GDM1 (cell line): ENCODE measurements at places on chromosomes 7 and 10.

- DNase-seq: no peak
Observed at GRCh38 chr7:134766779-134767519, 12.5 kb upstream of the CALD1 start.

DNA sequence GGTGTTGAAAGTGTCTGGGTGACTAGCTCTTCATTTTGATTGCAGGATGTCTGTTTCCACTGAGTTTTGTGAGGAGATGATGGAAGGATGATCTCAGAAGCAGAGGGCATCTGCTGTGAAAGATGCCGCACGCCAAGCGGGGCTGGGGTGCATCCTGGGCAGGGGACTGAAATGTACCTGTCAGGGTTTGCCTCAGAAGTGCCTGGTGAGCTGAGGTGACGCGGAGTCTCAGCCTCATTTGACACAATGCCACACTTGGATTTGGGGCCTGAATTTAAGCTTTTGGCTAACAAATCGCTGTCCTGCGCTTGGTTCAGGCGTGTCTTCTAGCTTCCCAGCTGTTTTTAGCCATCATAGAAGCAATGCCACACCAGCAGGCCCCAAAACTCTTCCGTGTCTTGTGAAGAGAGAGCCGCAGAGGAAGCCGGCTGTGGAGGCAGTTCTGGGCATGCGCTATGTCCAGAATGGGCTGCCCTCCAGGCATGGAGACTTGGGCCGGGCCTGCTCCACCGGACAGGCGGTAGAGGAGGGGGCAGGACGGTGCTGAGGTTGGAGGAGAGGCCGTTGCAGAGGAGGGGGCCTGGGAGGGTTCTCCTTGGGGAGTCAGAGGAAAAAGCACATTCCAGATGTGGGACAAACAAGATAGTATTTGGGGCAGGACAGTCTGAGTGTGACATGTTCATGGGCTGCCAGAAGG lies 31.2 kb downstream of the WDR86 start:
- no peak for DNase-seq

DNA sequence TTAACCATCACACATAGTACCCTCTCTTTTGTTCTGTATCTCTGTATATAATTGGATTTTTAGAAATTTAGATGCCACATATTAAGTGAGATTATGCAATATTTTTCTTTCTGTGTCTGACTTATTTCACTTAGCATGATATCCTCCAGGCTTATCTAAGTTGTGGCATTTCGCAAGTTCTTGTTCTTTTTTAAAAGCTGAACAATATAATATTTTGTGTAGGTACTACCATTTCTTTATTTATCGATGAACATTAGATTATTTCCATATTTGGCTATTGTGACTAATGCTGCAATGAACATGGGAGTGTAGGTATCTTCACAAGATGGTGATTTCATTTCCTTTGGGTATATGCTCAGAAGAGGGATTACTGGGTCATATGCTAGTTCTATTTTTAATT lies 295.0 kb downstream of the SUGCT start:
- no peak for DNase-seq

DNA sequence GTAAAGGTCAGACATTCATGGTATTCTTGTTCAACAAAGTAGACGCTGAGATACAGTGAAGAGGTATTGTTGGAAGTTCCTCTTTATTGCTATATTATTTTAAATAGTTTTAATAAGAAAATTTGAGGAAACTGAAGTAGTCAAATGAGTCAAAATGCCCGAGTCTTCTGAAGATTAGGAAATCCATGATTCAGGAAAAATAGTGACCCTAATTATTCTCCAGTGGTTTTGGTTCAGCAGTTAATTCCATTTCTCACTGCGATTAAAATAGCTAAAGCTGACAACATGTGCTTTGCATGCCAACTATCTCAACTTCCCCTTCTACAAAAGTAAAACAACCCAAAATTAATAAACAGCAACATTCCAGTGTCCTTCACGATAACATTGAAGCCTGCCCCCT lies 32.7 kb upstream of the PFKP start:
- no peak for DNase-seq

DNA sequence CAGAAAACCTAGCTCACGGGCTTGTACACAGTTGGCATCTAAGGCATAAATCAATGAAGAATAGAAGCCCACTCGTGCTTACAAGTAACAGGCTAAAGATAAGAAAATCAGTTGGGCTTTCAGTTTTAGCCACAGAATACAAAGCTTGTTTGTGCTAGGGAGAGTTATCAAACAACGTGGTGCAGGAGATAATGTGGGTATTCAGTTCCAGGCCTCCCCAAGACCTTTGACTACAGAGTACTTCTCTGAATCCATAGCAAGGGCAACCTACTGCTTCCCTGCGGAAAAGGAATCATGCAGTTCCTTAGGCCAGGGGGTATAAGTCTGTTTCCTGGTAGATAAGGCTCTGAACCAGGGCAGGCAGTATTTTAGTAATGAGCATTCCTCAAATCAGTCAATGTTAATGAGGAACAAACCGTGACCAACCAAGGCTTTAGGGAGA lies 219.5 kb upstream of the CSTF2T start:
- DNase-seq: no peak

GRCh38 chr10:102646610-102647442 lies 2.5 kb downstream of the TRIM8 start:
- DNase-seq: no peak

- DNase-seq: no peak
Observed at GRCh38 chr10:14010101-14010558, 320.6 kb downstream of the FRMD4A start.

GRCh38 chr7:25454562-25455041 lies 226.3 kb upstream of the NPVF start:
- no peak for DNase-seq

GRCh38 chr7:139648391-139648861 lies 124.9 kb downstream of the CLEC2L start:
- no peak for DNase-seq

GRCh38 chr10:60162631-60163030 lies 227.0 kb downstream of the ANK3 start:
- DNase-seq: no peak

DNA sequence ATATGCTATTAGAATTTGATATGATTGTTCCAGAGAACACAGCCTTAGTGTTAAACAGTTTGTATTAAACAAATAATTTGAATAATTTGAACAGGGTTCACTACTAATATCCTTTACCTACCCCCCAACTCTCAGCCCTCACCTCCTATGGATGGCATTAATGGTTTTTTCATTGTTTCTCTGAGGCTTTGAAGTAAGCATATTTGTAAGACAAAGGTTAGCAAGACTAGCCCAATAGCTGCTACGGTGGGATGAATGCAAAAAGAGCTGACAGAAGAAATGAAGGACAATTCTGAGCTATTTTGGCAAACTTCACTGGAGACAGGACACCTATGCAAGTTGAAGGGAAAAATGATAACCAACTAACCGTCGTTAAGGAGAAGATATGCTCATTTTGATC lies 61.6 kb downstream of the ARL4A start:
- no peak for DNase-seq

DNA sequence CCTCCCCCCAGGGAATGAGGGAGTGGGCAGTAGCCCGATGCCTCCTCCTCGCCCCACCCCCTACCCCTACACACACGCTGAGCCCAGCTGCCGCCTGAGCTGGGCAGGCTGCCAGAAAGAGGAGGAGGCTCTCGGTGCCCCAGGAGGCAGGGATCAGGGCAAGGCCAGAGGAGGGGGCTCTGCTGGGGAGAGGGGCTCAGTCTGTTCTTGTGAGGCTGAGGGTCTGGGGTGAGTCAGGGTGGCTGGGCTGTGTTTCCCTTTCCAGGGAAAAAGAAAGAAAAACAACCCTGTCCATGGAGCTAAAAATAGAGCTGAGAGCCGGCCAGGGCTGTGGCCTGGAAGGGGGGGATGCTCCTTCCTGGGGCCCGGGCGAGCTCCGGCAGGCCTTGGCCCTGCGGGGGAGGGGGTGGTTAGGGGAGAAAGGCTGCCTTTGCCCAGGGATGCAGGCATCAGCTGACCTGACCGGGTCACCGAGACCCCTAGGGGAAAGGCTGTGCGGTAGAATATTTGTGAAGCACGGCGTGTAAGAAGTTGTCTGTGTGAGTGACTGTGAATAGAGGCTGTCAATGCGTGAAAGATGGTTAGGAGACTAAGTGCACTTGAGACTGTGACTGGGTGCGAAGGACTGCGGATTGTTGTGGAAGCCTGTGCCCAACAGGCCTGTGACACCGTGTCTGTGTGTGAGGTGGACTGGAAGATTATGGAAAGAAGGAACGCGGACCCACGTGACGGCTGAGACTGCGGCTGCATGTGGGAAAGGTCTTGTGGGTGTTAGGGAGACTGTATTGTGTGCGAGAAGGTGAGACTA lies 1.2 kb upstream of the LZTS2 start:
- peak; percentile 71 for DNase-seq

DNA sequence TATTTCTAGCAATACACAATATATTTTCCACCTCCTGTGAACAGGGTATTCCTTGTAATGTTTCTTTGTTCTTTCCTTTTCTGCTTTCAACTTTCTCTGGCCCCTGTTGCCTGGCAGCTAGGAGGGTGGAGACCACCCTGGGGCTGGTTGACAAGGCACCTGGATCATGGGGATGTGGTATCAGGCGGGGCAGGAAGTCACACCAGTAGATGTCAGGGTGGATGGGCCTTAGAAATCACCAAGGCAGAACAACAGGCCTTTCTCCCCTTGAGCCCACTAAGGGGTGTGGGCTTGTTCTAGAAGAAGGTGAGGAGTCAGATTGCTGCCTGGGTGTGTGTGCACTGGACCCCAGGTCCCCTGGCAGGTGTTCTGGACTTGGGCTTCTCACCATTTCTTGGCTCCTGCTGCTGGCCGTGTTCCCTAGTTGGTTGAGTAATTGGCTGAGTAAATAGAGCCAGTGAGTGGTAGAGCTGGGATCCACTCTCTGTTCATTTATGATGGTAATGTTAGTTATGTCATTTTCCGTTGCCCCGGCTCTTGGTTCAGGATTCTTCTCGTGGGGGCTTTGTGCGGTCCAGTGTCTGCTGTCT lies 24.9 kb downstream of the ZNF783 start:
- DNase-seq: no peak

DNA sequence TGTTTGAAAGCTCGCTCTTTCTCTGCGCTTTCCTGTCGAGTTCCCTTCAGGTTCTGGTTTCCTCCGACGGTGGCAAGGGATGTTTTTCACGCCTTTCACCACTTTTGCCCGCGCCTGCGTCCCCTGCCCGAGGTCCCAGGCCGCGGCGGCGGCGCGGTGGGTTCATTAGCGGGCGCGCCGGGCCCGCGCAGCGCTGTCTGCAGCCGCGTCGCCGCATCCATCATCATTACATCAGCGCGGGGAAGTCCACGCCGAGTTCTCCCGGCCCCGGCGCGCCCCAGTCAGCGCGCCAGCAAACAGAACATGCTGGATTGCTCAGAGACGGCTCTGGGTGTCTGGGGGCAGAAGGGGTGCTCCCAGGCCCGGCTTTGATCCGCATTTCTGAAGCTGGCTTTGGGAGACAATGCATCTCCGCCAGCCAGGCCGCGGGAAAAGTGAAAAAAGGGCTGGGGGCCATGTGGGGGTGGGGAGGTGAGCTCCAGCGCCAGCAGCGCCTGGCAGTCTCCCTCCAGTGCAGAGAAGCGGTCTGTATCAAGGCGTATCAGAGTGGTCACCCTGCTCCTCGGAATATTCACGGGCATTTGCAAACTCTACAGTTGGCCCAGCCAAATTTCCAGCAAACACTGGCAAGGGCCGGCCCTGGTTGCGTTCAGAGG lies 8.9 kb downstream of the GLI3 start:
- no peak for DNase-seq

DNA sequence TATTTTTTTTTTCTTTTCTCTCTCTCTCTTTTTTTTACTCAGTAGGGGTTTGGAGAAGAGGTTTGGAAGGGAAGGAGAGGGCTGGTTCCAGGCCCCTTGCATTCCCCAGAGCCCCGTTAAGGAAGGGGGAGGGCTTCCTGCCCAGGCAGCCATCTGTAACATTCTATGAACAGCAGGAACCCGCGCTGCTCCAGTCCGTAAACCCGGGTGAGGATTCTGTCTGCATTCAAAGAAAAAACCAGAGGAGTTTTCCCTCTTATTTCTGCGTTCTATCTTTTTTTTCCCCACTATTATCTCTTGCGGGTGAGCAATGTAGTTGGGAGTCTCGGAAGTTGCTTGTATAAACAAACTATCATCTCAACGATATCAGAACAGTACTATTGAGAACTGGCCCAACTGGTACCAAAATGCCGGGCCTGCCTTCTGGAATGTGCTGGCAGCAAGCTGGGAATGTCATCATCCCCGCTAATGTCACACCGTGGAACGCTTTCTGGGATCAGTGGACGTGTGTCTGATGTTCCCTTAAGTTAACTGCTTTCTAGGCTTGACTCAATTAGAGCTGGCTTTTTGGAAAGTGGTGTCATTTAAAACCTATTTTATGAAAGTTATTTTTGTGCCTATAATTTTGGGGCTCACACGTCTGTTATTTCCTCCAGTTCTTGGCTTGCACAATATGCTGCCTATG lies 153.1 kb upstream of the MEOX2 start:
- DNase-seq: no peak

DNA sequence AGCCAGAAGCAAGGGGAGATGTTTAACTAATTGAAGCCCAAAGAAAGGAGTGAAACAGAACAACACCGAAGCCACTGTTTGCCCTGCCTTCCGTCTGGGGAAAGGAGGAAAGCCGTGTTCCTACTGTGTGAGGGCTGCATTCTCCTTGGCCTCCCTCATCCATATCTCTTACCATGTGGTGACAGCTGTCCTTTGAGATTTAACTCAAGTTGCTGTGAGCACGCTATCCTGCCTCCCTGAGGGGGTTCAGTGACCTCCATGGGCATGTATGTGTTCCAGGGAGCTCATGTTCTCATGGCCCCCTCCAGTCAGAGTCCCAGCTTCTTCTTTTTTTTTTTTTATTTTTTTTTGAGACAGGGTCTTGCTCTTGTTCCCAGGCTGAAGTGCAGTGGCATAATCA lies 26.2 kb upstream of the CRHR2 start:
- no peak for DNase-seq

DNA sequence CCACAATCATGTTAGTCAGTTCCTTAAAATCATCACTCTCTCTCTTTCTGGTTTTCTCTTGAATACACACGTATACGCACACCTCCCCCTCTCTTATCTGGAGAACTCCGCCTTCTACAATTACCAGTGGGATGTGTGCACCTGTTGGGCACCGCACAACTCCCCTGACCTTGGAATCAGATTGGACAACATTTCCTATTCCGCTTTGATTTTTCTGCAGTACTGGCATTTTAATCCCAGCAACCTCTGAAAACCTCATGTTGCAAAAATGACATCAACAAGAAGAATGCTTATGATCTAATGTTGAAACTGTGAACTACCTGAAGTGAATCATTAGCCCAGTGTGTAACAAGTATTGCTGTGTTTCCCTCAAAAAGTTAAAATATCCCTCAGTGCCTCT lies 109.6 kb downstream of the KIAA1217 start:
- DNase-seq: no peak

GRCh38 chr10:30784897-30785605 lies 155.5 kb upstream of the LYZL2 start:
- no peak for DNase-seq

DNA sequence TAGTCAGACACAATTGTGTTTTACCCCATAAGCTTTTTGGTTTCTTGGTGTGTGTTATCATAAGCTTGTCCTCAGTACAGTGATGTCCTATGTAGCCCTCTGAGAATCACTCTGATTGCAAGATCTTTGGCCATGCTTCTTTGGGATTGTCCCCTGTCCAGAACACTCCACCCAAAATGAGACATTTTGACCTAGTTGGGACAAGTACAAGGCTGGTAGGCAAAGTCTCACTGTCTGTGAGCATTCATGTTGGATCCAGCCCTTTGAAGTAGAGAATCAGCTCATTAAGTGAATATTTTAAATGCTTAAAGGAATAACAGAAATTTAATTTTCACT lies 28.9 kb upstream of the PCGF5 start:
- no peak for DNase-seq
